Liver (tissue), 10 donors: ENCODE measurements at places on chromosomes 3 and 15.

DNA sequence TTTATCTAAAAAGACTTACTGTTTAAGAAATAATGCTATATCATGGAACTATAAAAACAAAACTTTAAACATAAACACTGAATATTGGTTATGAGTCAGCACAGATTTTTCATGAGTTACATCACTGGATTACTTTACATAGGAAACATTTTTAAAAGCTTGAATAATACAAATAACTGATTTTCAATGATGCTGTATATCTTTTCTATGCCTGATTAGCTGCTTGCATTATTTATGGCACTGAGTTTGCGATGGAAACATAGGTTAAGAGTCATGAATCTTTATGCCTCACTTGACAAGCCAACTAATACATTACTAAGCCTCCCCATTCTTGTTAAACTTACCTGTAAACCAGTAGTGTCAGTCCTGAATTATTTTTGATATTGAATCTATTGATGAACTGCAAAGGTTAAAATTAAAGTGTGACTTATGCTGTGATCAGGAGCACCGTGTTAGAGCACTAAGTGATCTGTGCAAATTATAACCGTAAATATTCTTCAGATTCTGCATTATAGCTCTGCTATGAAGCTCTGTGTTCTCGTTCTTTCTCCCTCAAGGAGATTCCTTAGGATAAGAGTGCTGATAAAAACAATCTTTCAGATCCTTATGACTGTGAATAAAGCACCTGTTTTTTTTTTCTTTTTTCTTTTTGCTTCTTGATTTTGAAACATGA, 437.3 kb upstream of the BCHE start:
- no peak for DNase-seq

- DNase-seq: no peak
These were observed 52.4 kb upstream of the XRN1 start for GRCh38 chr3:142500211-142500610.

DNA sequence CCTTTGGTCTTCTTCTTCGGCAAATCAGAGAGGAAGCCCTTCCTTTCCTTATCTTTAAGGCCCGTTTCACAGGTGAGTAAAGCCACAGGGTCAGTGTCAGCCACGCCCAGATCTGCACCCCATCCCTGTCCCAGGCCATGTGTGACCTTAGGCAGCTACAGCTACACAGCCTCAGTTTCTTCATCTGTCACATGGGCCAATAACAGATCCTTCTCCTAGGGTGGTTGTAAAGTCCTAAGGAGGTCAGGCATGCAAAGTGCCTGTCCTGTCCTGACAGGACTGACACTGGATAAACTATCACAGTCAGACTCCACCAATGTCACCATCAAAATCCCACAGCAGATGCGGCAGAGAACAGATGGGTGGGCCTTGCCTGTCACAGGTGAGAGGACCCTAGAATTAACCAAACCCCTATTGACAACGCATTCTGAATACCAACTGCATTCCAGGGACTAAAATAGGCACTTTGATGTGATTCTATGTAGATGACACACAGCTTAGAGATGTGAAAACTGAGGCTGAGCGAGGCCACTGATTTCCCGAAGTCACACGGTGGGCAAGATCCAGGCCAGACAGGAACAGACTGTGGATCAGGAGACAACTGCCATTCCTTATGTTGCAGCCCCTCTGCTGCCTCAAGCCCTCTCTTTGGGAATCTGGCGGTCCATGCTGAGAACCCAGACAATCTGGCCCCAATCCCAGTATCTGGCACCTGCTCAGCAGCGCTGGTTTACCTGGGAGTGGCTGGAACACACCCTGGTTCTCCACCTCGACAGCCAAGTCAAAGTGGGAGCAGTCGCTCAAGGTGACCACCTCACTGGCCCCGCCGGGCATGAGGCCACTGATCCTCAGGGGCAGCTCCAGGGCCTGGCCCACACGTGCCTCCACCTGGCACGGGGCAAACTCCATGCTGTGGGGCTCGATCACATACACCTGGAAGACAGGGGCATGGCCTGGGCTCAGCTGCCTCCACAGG, 48.7 kb downstream of the NUP210 start:
- no peak for DNase-seq

DNA sequence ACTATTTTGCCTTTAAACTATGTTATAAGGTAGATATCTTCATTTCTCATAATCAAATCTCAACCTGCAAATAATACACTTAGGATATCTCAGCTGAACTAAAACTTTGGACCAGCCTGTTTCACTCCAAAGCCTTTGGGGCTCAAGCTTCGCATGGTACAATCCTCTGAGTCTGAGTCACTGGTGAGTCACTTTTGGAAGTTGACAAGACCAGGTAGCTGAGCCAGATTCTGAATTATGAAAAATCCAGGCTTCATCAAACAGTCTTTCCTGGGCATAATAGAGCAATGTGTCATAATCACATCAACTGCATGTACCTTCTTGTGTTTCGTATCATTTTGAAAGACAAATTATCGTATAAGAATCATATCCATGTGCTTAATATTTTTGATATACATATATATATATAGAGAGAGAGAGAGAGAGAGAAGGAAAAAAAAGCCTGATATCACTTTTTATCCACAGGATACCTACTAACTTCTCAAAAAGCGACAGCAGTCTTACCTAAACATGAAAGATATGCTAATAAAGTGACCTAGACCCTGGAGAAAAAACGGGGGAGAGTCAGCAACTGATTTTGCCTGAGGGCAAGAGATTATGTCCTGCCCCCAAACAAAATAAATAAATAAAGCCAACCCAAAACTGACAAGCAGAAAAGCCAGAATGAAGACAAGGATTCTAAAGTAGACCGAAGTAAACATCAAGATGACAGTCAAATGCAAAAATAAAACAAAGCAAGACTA, 263.9 kb upstream of the TGFBR2 start:
- no peak for DNase-seq

- DNase-seq: peak; percentile 85
These were observed 19.8 kb upstream of the NUDT16 start for GRCh38 chr3:131361464-131362421.

DNA sequence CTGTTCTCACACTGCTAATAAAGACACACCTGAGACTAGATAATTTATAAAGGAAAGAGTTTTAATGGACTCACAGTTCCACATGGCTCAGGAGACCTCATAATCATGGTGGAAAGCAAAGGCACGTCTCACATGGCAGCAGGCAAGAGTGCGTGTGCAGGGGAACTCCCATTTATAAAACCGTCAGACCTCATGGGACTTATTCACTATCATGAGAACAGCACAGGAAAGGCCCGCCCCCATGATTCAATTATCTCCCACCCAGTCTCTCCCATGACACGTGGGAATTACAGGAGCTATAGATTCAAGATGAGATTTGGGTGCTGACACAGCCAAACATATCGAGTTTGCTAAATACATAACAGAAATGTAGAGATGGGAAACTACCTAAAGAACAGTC, 39.5 kb upstream of the DGKG start:
- DNase-seq: no peak

- no peak for DNase-seq
These were observed 1033.7 kb downstream of the ROBO1 start for GRCh38 chr3:78734048-78734637.

DNA sequence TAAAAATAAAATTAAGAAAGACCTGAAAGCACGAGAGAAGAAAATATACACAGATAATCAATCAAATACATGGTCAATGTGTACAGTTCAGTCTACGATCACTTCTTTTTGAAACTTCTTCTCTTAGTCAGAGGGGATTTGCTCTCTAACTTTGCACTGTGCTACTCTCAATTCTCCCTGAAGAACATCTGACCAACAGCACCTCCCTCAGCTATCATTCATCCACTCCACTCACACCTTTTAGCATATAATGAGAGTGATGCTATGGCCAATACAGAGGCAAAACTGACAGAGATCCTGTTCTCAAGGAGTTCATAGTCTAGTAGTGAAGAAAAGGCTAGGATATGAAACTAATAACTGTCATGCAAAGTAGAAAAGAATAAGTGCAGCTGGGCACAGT, 45.9 kb downstream of the P3H2 start:
- no peak for DNase-seq

DNA sequence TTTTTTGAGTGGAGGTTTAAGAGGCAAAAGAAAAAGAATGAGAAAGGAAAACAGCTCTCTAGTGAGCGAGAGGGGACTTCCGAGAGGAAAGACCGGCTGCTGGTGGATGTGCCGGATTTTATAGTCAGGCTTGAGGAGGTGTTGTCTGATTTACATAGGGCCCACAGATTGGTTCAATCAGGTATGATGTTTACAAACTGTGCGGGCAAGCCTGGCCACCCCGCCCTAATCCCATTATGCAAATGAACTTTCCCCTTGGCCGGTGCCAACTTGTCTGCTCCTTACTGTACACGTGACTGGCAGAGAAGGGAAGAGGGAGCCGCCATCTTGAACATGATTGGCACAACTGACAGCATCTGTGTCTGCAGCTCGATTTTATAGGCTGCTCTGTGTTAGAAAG, 44.7 kb downstream of the FAM43A start:
- DNase-seq: no peak

GRCh38 chr3:161991901-161992540, 495.4 kb downstream of the OTOL1 start:
- DNase-seq: no peak

GRCh38 chr3:126568776-126569342, 10.1 kb upstream of the C3orf22 start:
- DNase-seq: no peak

GRCh38 chr3:156293566-156293965, 173.2 kb downstream of the KCNAB1 start:
- DNase-seq: no peak

- DNase-seq: no peak
These were observed 4.5 kb upstream of the CACNA1D start for GRCh38 chr3:53489787-53490458.

GRCh38 chr3:123105201-123106189, 38.7 kb downstream of the PDIA5 start:
- no peak for DNase-seq

DNA sequence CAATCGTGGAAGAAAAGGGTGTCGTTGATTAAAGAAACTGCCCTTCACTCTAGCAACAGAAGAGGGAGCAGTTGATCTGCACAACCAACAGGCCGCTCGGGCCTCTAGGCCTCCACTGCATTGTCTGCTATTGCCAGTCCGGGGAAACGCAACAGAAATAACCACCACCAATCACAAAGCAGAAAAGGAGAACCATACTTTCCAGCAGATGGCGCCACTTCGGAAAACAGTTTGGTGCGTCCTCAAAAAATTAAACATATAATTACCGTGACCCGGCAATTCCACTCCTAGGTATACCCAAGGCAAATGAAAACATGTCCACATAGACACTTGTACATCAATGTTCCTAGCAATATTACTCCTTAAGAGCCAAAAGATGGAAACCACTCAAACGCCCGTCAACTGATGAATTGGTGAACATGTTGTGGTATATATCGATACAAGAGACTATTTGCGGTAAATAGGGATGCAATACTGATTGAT, 154.1 kb downstream of the TJP1 start:
- peak; percentile 51 for DNase-seq

GRCh38 chr3:127275287-127275781, 12.5 kb downstream of the PRR20G start:
- DNase-seq: no peak

- DNase-seq: no peak
These were observed 408.4 kb downstream of the PLOD2 start for GRCh38 chr3:145752576-145752975.

DNA sequence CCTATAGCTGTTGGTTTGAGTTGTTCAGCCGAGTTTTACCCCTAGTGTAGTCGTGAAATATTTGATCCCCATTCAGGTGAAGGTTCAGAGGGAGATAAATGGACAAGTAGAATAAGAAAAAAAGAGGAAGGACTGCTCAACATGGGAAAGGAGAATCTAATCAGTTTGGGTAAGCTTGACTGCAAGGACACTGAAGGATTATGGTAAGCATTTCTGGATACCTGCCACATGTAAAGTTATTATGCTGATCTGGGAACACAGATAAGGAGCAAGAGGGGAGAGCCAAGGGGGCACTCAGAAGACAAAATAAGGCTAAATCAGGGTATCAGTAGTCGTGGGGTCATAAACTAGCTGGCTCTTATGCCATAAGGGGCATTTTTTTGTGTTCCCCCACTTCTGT, 49.9 kb downstream of the TFG start:
- no peak for DNase-seq

GRCh38 chr3:18012933-18013332, 270.5 kb upstream of the TBC1D5 start:
- no peak for DNase-seq

GRCh38 chr15:43449981-43450380, 43.0 kb downstream of the TP53BP1 start:
- no peak for DNase-seq

GRCh38 chr15:38994310-38994709, 429.7 kb upstream of the RASGRP1 start:
- no peak for DNase-seq

DNA sequence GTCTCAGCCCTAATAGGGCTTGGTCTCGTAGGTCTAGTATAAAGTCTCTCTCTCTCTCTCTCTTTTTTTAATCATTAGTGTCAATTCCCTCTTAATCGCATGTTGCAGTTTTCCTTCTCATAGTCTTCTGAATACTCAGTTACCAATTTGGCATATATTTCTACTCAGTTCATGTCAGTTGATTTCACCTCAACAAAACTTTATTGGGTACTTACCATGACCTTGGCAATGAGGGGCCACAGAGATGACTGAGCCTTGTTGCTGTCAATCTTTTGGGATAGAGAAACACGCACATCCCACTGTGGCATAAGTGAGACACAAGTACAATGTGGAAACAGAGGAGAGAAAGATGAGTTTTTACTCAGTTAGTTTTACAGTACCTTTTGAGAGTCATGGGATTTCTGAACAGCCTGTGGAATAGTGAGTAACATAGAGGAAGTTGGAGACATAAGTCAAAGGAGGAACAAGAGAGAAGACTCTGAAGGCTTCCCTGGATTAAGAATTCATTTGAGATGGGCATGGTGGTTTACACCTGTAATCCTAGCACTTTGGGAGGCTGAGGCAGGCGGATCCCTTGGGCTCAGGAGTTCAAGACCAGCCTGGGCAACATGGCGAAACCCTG, 150.2 kb upstream of the CBLB start:
- no peak for DNase-seq

GRCh38 chr3:113912552-113913236, 35.1 kb upstream of the ZDHHC23 start:
- no peak for DNase-seq

GRCh38 chr3:47298439-47298838, 15.7 kb downstream of the KLHL18 start:
- no peak for DNase-seq

- DNase-seq: no peak
These were observed 1.1 kb downstream of the TBC1D2B start for GRCh38 chr15:78076231-78077052.

DNA sequence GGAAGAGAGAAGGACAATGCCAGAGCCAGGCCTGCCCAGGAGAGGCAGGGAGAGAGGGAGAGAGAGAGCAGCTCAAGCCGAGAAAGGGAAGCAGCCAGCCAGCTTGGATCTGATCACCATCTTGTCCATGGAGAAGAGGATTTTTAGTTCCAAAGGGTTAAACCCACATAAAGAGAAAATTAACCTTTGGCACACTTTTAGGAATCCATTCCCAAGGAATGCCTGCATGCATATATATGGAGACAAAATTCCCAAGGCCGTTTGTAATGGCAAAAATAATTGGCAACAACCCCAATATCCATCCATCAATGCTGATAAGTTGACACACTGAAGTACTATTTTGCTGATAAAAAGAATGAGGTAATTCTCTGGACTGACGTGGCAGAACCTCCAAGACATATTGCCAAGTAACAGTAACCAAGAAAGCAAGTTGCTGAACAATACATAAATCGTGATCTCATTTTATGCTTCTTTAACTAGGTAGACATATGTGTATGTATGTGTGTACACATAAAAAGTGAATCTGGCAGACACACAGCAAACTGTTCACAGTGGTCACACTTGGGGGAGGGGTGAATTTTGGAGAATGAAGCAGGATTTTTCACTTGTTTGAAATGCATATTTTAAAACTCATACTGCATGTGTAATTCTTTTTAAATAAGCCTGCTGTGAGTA, 7.5 kb upstream of the STRA6 start:
- DNase-seq: no peak
